Esophagus mucosa (tissue), 1 donor: ENCODE measurements at places on chromosomes 16 and 17. TPM values are rescaled to one million over a fixed set of nuclear protein-coding genes. Genes with fewer than 3 reads are reported as not detected.

Gene LGALS9B
- 14.3 TPM for total RNA-seq

Gene SALL1
- total RNA-seq: not detected

Gene CACNG5
- not detected for total RNA-seq

Gene LHX1
- not detected for total RNA-seq

Gene CSH2
- total RNA-seq: not detected

Gene CCL22
- total RNA-seq: 0.20 TPM

Gene SLC35G6
- not detected for total RNA-seq

Gene SMTNL2
- total RNA-seq: 0.56 TPM

Gene CDH1
- 334 TPM for total RNA-seq

Gene CX3CL1
- total RNA-seq: 3.7 TPM

Gene DOC2B
- 32.5 TPM for total RNA-seq

Gene PDE6G
- not detected for total RNA-seq

Gene PHB1
- total RNA-seq: 141 TPM

Gene SLC47A1
- total RNA-seq: 2.7 TPM

Gene PRPSAP2
- total RNA-seq: 28.3 TPM

Gene KRT15
- total RNA-seq: 2,810 TPM

Gene TRPV3
- 1.3 TPM for total RNA-seq

Gene EVPLL
- 5.3 TPM for total RNA-seq

Gene UBTF
- 60.7 TPM for total RNA-seq

Gene CDRT15L2
- not detected for total RNA-seq

Gene NOTUM
- not detected for total RNA-seq

Gene SP6
- 5.9 TPM for total RNA-seq
